ENCODE measurements at places on chromosomes 6 and 20. TPM values are rescaled to one million over a fixed set of nuclear protein-coding genes. Genes with fewer than 3 reads are reported as not detected.

DNA sequence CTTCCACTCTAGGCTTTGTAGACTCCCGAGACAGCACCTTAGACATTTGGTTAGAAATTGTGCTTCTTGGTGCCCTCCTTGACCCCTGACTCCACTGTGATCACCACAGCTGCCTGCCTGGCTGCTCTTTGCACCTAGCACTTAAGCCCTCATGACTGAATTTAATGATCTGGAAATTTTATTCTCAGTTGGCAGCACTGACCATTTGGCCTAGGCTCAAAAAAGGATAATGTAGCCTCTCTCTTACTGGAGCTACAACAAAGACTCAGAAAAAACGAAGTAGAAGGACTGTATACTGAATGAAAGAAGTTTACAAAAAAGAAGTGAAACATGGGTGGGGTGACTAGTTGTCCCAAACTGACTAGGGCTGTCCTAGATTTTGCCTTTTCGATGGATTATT lies 11.3 kb upstream of the ABRACL start:
- peak; percentile 55 for DNase-seq

- no peak for DNase-seq
Measured at GRCh38 chr20:45347297-45347935, 808 bp downstream of the SDC4 start.

DNA sequence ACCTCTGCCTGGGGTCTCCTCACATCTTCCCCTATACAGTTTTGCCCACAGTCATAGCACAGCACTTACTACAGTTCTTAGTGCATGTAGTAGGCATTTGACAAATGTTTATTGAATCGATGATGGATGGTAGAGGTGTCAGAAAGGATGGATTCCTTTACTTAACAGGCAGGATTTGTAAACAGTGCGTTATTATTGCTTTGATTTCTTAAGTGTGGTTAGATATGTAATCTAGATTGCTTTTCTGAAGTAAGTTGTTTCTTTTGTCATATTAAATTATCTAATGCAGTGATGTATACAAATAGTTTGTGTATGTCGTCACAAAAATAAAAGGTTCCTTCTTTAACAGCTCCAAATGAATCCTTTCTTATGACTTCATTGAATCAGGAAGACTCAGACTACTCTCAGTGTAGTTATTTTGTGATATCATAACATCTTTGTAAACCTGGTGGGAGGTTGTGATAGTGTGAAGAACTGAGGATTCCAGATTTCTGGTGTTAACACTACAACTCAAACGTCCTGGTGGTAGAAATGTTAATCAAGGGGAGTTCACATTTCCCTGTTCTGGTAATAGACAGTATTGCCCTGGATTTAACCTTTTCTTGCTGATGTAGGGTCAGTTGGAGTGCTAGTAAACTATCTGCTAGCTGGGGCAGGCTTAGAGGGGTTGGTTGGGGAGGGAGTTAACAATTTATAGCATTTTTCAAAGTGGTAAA lies 87.7 kb downstream of the HIVEP1 start:
- DNase-seq = no peak

DNA sequence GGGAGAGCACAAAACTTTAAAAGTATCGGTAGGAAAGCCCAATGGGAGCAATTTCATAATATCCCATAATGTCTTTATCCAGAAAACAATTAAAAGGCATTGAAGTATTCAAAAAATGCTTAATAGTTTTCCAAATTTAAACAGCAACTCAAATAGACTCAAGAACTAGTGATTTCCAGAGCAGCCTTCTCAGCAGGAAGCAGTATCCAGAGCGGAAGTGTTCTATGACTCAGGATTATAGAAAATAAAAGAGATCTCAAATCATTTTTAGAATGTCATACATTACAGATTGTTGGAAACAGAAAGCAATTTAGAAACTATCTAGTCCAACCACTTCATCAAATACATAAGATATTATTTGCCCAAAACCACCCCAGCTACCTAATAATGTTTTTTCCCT lies 79.3 kb downstream of the COL12A1 start:
- no peak for DNase-seq

DNA sequence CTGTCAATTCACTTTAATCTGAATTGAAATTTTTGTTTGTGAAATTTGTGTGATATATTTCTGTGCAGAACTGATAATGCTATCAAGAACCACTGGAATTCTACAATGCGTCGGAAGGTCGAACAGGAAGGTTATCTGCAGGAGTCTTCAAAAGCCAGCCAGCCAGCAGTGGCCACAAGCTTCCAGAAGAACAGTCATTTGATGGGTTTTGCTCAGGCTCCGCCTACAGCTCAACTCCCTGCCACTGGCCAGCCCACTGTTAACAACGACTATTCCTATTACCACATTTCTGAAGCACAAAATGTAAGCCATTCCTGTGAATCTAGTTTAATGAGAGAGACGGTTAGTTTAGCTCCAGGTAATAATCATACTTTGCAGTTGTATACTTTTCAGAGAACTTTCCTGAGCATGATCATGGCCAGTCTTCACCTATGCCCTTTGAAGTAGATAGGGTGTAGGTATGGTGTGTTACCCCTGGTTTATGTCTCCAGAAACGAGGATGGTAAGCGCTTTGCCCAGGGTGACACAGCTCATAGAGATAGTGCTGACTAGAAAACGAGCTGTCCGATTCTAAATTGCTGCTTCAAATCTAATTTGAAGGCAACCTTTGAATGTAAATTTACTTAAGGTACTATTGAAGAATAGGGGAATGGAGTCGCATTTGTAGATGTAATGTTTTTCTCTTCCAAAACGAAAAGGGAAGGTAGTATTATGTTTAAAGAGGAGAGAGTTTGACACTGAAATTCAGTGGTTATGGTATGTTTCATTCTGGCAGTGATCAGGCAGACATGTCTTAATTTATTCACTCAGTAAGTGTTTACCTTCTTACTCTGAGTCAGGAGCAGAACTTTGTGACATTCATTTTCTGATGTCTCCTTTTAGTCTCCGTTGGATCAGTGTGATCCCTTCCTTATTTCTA lies 11.4 kb downstream of the MYB start:
- no peak for DNase-seq

DNA sequence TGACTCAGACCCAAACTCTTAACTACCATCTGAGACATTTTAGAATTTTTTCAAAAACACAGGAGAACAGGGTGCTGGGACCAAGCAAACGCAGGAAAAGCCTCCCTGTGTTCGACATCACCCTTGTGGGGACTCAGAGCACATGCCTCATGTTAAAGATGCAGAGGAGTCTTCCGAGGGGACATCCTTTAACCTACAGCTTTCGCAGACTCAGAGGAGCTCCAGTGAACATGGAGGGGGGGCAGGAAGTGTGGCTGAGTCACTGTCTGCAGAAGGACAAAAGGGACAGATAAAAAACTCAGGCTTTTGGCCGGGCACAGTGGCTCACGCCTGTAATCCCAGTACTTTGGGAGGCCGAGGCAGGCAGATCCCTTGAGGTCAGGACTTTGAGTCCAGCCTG lies 15.1 kb downstream of the BMP7 start:
- no peak for DNase-seq

GRCh38 chr20:62969179-62969760 lies 16.8 kb downstream of the SLC17A9 start:
- DNase-seq = no peak

DNA sequence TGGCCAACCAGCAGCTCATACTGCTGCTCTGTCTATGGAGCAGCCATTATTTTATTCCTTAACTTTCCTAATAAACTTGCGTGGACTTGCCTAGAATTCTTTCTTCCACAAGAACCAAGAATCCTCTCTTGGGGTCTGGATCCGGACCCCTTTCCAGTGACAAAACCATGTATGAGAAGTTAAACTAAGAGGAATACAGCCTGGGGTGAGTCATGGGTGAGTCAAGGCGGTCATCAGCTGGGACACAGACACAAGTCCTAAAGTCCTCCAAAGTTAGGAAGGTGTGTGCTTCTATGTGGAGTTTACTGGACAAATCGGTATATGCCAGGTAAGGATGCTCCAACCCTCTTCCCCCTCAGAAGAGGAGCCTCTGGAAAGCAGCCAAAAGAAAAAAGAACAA lies 690.0 kb upstream of the CHD6 start:
- no peak for DNase-seq

- no peak for DNase-seq
Measured at GRCh38 chr20:54058420-54059139, 11.8 kb downstream of the BCAS1 start.

DNA sequence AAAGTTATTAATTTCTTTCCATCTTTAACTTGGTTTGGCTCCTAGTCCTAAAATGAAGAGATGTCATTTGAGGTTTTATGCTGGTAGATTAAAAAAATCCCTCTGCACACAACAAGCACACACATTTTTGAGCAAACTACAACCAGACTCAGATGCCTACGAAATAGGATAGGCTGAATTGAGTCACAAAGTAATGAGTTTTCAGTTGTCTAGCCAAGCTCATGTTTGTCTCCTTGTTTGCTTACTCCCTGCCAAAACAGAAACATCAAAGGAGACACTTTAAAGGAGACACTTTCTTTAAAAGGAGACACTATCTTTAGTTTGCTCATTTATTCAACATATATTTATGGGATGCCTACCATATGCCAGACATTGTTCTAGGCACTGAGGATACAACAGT lies 56.2 kb downstream of the TPBG start:
- DNase-seq = no peak

DNA sequence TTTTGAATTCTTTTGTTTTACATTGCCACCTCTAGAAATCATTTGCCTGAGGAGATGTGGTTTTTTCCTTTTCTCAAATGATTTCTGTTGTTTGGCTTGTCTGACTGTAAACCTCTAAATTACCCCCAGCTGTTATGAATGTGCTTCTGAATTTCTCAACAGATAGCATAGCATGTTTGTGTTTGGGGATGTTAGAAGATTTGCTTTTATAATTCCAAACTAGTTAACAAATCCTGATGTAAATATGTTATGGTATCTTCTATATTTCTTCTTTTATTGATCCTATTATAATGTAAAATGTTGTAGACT lies 31.6 kb upstream of the EZR start:
- DNase-seq = no peak

DNA sequence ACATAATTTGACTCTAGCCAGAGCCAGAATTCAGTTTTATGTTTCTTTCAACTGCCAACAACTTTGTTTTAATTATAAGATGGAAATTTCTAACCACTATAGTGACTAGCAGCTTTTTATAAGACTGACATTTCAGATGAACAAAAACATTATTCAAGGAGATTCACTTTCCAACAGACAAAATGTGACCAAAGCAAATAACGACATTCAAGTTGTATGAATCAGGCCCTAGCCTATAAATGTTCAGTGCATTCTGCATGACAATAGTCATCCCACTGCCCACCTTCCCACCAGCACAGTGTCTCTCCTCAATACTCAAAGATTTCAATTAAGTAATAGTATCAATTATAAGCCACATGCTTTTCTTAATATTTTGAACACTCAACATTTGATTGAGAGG lies 200.7 kb downstream of the KHDC1L start:
- no peak for DNase-seq

- no peak for DNase-seq
Measured at GRCh38 chr20:8242827-8243724, 111.0 kb downstream of the PLCB1 start.

DNA sequence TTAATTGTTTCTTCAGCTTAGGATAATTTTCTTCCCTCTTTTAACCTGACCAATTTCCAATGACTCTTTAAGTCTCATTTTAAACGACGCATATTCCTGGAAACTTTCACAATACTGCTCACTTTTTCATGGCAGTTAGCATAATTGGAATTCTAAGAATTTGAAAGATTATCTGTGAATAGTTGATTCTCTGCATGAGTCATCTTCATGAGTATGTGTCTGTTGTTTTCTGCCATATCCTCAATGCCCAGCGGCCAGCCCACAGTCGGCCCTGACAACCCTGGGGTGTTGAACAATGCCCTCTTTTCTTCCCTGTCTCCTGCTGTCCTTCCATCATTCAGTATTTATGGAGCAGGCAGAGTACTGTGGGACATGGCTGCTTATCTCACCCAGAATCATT lies 554.2 kb downstream of the CDH26 start:
- peak; percentile 76 for DNase-seq

- peak; percentile 82 for DNase-seq
Measured at GRCh38 chr6:169035385-169036240, 218.0 kb downstream of the THBS2 start.

DNA sequence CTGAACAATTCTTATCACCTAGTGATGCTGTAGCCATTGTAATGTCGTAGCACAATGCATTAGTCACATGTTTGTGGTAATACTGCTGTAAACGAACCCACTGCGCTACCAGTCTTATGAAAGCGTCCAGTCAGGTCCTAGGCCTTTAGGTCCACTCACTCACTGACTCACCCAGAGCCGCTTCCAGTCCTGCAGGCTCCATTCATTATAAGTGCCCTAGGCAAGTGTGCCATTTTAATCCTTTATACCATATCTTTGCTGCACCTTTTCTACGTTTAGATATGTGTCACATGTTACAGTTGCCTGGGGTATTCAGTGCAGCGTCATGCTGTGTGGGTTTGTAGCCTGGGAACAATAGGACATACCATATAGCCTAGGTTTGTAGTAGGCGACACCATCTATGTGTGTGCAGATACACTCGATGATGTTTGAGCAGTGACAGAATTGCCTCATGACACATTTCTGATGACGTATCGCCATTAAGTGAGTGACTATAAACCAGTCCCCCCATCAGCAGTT lies 15.4 kb downstream of the IGF2R start:
- peak; percentile 29 for DNase-seq

SLC22A16 gene
- not detected for total RNA-seq

BPIFA1 gene
- not detected for total RNA-seq

LCA5 gene
- total RNA-seq = 3.2 TPM

EBF4 gene
- not detected for total RNA-seq

SEMG1 gene
- not detected for total RNA-seq

IRAK1BP1 gene
- total RNA-seq = 2.3 TPM

Data from MG63 (cell line).